Naive thymus-derived CD8-positive, alpha-beta T cell (primary cell): ENCODE measurements at places on chromosomes 11 and 22.
A peak's percentile ranks its signal among the peaks of the same experiment; 100 is the strongest.

DNA sequence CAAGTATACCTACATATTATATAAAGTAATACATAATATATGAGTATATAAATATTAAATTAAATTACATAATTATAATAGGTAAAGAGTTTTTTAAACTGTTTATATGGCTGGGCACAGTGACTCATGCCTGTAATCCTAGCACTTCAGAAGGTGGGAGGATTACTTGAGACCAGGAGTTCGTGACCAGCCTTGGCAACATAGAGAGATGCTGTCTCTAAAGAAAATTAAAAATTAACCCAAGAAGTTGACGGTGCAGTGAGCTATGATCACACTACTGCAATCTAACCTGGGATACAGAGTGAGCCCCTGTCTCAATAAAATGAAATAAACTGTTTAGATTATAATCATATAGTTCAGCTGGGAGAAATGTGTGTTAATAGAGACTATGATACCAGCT lies 363.0 kb downstream of the DDX10 start:
- no peaks in the 10 kb centered on the region for H3K27me3 ChIP-seq
- no peak for DNase-seq
- no peaks in the 10 kb centered on the region for H3K4me1 ChIP-seq
- H3K4me3 ChIP-seq, result no peak overlapping the region
- H3K27ac ChIP-seq, result no peak overlapping the region

- H3K27ac ChIP-seq, result no peak overlapping the region
- H3K27me3 ChIP-seq, result no peaks in the 10 kb centered on the region
- no peak overlapping the region for H3K4me3 ChIP-seq
- H3K36me3 ChIP-seq, result peaks cover 1% of the 10 kb centered on the region
- H3K4me1 ChIP-seq, result no peaks in the 10 kb centered on the region
Observed at GRCh38 chr11:83409476-83409875, 123.3 kb upstream of the CCDC90B start.

DNA sequence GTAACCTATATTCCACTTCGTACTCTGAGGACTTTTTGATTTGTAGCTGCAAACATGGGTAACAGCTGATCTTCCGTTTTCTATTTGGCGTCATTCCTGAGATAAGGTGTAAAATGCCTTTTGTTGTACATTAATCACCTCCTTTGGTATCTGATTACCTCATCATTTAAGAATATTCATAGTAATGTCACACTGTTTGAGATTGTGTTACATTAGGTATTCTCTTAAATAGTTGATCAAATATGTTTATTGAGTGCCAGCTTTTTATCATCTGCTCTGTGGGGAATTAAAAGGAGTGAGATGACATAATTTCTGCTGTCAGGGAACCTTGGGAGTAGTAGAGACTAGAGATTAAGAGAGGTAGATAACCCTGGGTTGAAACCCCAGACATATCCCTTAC lies 5.9 kb downstream of the NCAM1 start:
- H3K27me3 ChIP-seq, result peaks cover 44% of the 10 kb centered on the region
- no peak overlapping the region for H3K4me3 ChIP-seq
- H3K4me1 ChIP-seq, result peaks cover 1% of the 10 kb centered on the region

DNA sequence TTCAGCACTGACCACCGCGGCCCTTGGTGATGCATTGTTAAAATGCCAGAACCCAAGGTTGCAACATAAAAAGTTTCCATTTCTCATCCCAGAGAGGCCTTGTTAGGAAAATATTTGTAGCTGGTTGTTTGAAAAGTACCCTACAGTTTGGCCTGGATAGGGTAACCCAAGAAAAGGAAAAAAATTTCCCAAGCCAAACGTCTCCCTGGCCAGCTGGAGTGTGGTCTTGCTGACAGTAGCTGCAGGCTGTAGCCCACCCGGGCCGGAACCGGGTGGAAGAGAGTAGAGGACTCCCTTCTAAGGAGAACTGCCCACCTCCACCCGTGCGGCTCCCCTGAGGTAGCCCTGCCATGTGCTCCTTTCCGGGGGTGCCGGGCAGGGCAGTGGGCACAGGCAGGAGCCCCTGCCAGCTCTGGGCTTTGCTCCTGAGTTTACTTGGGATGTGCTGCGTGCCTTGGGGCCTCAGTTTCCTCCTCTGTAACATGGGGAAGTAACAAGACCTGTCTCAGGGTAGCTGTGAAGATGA lies 38.5 kb downstream of the IGHMBP2 start:
- H3K27me3 ChIP-seq, result no peaks in the 10 kb centered on the region
- no peak overlapping the region for H3K4me3 ChIP-seq
- peak overlapping the region; percentile 15 for H3K27ac ChIP-seq

- H3K36me3 ChIP-seq, result no peaks in the 10 kb centered on the region
- peaks cover 21% of the 10 kb centered on the region for H3K27me3 ChIP-seq
- H3K4me1 ChIP-seq, result peaks cover 10% of the 10 kb centered on the region
- H3K27ac ChIP-seq, result no peak overlapping the region
- DNase-seq, result no peak
Observed at GRCh38 chr11:110089617-110090282, 3.4 kb upstream of the ZC3H12C start.

DNA sequence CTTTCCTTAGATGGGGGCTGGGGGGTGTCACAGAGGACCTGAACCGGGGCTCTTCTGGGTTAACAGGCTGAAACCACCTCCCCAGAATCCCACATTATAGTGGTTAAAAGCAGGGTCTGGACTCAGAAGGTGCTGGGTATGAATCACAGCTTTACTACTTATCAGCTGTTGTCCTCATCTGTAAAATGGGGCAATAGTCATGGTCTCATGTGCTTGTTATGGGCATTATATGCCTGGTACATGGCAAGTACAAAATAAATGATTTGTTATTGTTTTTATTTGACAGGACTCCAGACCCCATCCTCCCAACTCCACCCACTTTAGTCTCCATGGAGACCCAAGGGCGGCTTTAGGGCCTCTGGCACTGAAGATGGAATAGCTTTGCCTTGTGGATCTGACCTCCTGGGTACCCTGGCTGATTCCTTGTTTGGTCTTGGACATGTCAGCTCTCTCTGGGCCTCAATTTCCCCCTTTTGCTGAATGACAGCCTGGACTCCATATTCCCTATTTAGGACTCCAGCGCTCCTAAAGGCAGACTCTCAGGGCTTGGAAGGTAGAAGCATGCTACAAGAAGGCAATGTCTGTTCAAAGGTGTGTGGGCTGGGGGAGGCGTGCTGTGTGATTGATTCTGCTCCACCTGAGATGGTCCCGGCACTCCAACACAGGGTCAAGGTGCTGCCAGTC lies 812 bp upstream of the SMTN start:
- DNase-seq, result no peak
- H3K27me3 ChIP-seq, result no peaks in the 10 kb centered on the region
- peak overlapping the region; percentile 91 for H3K4me3 ChIP-seq
- H3K27ac ChIP-seq, result no peak overlapping the region

DNA sequence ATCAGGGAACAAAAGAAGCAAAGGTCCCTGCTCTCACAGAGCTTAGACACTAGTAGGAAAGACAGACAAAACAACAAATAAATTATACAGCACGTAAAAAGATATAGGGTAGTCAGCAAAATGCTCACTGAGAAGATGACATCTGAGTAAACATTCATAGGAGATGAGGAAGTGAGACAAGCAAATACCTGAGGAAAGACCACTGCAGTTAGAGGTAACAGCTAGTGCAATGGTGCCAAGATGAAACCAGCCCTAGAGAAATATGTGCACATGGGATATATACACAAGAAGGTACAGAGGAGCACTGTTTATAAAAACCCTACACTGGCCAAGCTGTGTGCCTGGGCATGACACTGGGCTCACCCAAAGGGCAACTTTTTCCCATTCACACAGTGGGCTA lies 9.8 kb downstream of the CYP2R1 start:
- H3K4me1 ChIP-seq, result peaks cover 23% of the 10 kb centered on the region
- no peaks in the 10 kb centered on the region for H3K27me3 ChIP-seq
- no peak overlapping the region for H3K4me3 ChIP-seq
- peaks cover 18% of the 10 kb centered on the region for H3K36me3 ChIP-seq
- DNase-seq, result no peak
- H3K27ac ChIP-seq, result peak overlapping the region; percentile 2

GRCh38 chr22:32844251-32844650 lies 42.7 kb downstream of the TIMP3 start:
- no peaks in the 10 kb centered on the region for H3K4me1 ChIP-seq
- DNase-seq, result no peak
- H3K27ac ChIP-seq, result no peak overlapping the region
- no peaks in the 10 kb centered on the region for H3K36me3 ChIP-seq
- H3K27me3 ChIP-seq, result peaks cover 36% of the 10 kb centered on the region

- no peaks in the 10 kb centered on the region for H3K27me3 ChIP-seq
- peaks cover 66% of the 10 kb centered on the region for H3K4me1 ChIP-seq
- peak overlapping the region; percentile 66 for H3K27ac ChIP-seq
- no peak overlapping the region for H3K4me3 ChIP-seq
- no peak for DNase-seq
Observed at GRCh38 chr11:14566331-14567063, 46.3 kb upstream of the PSMA1 start.

DNA sequence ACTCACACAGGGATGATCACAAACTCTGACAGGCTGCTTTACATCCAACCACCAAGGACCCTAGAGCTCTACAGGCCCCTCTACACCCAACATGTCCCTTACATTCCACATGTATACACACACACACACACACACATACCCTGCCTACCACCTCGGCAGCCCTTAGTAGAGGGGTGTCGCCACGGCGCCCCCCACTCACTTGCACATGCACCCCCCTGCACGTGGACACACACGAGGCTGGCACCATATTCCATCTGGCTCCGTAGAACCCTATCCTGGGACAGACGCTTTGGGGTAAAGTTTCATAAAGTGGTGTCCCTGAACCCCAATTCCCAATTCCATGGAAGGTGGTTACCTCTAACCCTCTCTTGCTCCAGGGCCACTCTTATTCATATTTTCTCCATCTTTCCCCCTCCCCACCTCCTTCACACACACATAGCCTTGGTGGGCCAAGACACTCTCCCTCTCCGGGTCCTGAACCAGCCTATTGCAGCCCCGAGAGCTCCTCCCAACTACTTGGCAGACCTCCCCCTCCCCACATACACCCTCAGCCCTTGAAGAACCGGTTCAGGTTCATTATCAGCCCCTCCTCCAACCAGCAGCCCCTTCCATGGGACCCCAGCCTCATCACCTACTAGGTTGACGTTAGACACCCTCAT lies 809 bp downstream of the PDE2A start:
- peaks cover 44% of the 10 kb centered on the region for H3K4me1 ChIP-seq
- no peak overlapping the region for H3K27ac ChIP-seq
- no peak for DNase-seq
- no peaks in the 10 kb centered on the region for H3K36me3 ChIP-seq

DNA sequence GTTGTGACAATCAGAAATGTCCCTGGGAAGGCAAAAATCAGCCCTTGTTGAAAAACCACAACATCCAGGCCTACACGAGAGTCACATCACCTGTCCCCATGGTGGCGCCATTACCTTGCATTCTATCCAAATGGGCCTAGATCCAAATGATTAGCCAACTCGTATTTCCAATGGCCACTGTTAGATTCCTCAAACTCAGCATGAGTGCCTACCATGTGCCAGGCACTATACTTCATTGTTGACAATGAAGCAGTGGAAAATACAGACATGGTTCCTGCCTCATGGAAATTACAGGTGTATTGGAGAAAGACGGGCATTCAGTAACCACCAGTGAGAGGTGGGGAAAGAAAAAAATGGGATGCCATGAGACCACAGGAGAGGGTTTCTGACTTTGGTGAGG lies 29.8 kb upstream of the CREB3L1 start:
- no peak overlapping the region for H3K27ac ChIP-seq
- H3K4me3 ChIP-seq, result no peak overlapping the region
- H3K4me1 ChIP-seq, result peaks cover 1% of the 10 kb centered on the region
- H3K27me3 ChIP-seq, result no peaks in the 10 kb centered on the region
- peak; percentile 22 for DNase-seq
- H3K36me3 ChIP-seq, result no peaks in the 10 kb centered on the region

DNA sequence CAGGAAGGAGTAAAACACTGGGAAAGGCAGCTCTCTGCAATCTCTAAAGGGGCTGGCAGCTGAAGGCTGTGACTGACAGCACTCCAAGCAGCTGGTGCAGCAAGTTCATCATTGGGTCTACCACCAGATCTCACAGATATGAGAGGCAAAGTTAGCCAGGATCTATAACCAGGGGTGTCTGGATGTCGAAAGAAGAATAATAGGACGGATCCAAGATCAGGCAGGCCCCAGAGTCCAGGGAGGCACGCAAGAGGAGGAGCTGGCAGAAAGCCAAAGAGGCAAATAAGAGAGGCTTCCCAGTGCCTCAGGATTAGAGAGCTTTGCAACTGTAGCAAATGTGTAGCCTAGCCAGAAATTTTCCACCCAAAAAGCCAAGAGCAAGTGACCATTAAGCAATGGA lies 77.1 kb downstream of the RBMXL2 start:
- no peak overlapping the region for H3K4me3 ChIP-seq
- no peaks in the 10 kb centered on the region for H3K36me3 ChIP-seq
- no peak overlapping the region for H3K27ac ChIP-seq
- H3K27me3 ChIP-seq, result peaks cover 5% of the 10 kb centered on the region

GRCh38 chr22:43811777-43812148 lies 342 bp downstream of the EFCAB6 start:
- H3K4me1 ChIP-seq, result peaks cover 29% of the 10 kb centered on the region
- no peaks in the 10 kb centered on the region for H3K36me3 ChIP-seq
- peak overlapping the region; percentile 93 for H3K4me3 ChIP-seq

DNA sequence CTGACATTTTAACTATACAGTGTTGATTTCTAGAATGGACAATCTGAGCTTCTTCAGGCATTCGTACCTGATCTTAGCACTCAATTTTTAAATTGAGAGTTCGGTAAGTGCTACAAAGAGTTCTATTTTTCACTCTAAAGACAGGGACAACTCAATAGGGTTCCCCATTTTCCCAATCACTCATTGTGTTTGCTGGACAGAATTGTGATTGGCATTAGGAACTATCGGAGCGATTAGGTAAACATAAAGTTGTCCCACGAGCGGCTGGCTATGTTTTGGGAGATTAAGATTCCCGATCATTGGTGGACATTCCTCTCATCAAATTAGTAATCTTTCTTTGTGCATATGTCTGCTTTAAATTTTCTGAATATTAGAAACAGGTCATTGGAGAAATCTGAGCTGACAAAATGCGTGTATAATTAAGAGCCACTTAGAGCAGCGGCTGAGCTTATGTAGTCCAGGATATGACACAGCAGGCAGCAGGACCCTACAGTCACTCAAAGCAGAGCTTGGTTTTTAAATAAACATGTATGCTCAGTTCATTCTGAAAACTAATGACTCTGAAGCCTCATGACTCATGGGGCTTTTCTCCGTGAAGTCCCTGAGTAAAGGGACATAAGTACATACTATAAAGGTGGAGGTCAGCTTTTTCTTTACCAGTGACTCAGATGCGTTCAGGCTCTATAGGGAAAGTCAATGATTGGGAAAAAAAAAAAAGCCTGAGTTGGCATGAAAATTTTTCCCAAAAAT lies 109.4 kb downstream of the GRIA4 start:
- H3K36me3 ChIP-seq, result no peaks in the 10 kb centered on the region
- H3K4me3 ChIP-seq, result no peak overlapping the region
- no peaks in the 10 kb centered on the region for H3K27me3 ChIP-seq
- DNase-seq, result no peak
- no peaks in the 10 kb centered on the region for H3K4me1 ChIP-seq
- H3K27ac ChIP-seq, result no peak overlapping the region

- H3K27ac ChIP-seq, result no peak overlapping the region
- no peak overlapping the region for H3K4me3 ChIP-seq
- H3K36me3 ChIP-seq, result peaks cover 5% of the 10 kb centered on the region
- no peak for DNase-seq
- no peaks in the 10 kb centered on the region for H3K27me3 ChIP-seq
Observed at GRCh38 chr11:47819743-47820142, 28.4 kb downstream of the NUP160 start.
